ENCODE measurements at places on chromosomes 5 and 9.

DNA sequence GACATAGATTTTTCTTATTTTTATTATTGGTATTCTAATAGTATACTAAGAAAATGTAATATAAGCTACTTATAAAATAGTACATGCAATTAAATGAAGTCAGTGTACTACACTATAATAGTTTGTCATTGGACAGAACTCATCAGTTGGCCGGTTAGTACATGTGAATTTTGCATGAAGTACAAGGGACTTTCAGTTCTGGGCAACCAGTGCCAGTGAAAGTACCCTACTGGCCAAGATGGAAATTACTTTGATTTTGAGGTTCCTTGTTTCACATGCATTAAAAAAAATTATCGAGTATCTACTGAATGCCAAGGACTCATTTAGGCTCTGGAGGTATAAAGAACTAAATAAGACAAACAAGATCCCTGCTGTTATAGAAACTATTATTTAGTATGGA is 213.4 kb upstream of the ELL2 start:
- no peak for DNase-seq

GRCh38 chr9:117407436-117408022 is 7.3 kb downstream of the ASTN2 start:
- DNase-seq: no peak

GRCh38 chr9:7086389-7086788 is 328.6 kb downstream of the KDM4C start:
- DNase-seq: no peak

- no peak for DNase-seq
Measured at GRCh38 chr9:126986506-126986951, 71.9 kb downstream of the RALGPS1 start.

DNA sequence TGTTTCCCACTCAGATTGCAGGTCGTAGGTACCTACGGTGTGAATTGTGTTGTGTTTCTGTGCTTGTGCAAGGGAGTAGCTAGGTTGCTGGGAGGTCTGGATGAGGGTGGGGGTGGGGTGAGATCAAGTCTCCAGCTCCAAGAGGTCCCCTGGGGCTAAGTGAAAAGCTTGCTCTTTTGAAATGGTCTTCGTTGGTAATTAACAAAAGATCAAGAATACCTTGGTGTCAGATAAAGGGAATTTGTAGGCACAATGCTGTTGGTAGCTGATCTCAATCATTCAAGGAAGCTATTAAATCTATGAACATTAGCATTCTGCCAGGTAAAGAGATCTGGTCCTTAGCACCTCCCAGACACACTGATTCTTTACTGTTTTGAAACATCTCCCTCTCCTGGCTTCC is 928 bp upstream of the PCDHGC4 start:
- no peak for DNase-seq

- no peak for DNase-seq
Measured at GRCh38 chr5:61626639-61627282, 294.7 kb downstream of the ZSWIM6 start.

- no peak for DNase-seq
Measured at GRCh38 chr5:115838885-115839518, 2.4 kb downstream of the ATG12 start.

DNA sequence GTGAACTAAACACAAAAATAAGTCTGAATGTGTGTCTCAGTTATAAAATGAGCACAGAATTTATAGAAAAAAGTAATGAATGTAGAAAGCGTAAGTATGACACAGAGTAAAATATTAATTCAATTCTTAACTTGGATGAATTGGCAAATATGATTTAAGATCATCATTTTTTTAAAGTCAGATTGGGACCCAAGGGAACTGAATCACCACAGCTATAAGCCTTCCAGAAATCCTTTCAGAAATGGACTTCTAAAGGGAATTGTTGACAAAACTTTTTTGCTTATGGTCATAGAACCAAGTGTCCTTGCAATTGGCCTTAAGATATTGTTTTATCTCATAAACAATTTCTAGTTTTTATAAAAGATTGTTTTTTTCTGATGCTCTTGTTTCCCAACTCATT is 495.1 kb upstream of the DAB2 start:
- DNase-seq: no peak

DNA sequence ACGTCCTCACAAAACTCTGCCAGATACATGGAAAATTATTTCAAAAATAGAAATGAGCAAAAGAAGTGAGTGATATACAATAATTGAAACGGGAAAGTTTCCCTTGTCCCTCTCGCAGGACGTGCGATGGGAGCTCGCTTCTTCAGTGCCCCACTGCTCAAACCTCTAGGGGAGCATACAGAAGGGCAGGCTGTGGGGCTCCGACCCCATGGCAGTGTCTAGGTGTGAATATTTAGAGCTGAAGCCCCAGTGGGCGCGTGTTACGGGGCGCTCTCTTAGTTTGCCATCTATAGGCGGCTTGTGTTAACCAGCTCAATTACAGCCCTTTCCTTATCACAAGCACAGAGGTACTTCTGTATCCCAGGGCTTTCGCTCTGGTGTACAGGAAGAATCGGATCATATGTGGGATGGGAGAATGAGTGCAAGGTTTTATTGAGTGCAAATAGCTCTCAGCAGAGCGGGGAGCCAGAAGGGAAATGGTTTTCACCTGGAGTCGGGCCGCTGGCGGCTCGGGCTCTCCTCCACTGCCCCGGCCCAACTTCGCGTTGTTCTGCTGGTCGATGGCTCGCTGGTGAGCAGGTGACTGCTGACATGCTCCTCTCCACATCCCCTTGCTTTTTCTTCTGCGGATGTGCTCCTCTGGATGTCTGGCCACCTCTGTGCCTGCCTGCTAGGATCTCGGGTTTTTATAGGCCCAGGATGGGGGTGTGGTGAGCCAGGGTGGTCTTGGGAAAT is 334.0 kb upstream of the PTPRD start:
- no peak for DNase-seq

DNA sequence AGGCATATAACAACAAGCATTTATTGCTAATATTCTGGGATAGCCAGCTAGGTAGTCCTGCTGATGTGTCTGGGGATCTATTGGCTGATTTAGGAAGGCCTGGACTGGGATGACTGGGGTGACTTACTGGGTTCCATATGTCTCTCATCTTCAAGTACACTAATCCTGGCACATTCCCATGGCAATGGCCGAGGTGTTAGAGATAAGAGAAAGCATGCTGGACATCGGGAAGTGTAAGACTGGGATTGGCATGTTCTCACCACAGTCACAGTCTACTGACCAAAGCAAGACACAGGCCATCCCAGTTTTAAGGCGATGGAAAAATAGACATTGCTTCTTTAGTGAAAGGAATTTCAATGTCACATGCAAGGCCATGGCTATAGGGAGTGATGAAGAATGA is 29.7 kb downstream of the F2R start:
- DNase-seq: no peak

DNA sequence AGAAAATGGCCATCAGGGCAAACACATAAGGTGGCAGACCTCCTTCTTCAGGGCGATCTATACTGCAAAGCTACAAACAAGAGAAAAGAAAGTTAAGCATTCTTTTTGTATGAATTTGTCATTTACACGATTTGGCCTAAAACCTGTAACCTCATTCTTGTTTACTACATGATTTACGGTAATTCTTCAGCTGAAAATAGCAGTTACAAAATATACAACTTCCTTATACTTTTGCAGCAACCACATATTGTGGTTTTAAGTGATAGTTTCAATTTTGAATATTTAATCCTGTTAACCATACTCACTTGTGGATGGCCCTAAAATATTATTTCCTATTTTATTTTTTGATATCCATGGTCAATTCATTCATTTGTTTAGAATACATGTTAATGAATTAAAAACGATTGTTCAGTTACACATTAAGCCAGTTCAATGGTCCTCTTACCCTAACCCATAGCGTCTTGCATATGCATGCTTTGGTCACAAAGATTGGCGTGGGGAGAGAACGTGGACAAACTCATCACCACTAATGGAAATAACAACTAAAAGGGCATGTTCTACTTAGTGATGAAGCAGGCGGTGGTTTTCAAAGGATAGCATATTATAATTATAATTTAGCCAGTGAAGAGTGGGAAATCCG is 16.6 kb downstream of the TUT7 start:
- no peak for DNase-seq

- no peak for DNase-seq
Measured at GRCh38 chr5:72494623-72495124, 12.5 kb downstream of the ZNF366 start.

GRCh38 chr9:76592091-76592973 is 133.3 kb downstream of the GCNT1 start:
- DNase-seq: no peak

DNA sequence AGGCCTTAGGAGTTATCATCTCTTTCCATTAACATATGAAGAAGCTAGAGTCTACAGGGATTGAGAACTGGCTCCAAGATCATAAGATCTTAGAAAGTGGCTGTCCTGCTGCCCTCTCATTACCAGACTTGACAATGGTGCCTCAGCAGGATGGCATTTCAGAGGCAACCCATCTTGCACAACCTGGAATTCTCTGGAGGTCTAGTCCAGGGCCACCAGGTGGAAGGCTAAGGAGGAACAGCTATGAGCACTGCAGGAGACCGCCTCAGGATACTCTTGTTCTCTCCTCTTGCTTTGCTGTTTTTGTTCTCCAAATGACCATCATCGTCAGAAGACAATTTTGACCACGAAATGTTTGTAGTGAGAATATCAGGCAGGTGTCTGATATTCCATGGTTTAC is 322.6 kb downstream of the FBXL17 start:
- no peak for DNase-seq

DNA sequence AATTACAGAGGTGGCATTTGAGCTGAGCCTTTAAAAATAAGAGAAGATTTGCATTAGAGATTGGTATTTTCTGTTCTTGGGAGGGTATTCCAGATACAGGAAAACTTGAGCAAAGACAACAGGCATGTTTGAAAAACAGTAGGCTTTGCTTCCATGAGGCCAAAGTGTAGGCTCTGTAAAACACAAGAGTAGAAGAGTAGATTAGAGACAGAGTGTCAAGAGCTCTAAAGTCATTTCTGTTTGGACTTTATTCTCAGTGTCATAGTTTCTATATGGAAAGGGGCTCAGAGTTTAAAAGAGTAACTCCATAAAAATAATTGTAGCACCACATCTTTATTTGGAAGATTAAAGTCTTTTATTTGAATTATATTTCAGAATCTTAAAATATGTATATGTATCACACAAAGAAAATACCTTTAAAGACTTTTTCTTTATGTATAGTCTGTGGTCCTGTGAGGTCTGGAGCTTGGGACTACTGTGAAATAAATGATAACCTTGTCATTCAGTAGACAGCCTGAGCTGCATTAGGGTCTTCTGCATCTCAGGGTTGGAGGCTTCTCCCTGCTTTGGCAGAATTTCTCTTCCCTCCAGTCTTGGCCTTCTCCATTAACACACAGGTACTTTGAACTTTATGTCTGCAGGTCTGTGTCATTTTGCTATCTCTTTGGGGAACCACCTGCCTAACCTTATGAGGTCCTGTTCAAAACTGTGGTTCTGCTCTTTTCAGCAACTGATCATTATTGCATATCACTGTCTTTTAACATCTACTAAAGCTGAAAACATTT is 73.6 kb downstream of the ZSWIM6 start:
- DNase-seq: no peak

DNA sequence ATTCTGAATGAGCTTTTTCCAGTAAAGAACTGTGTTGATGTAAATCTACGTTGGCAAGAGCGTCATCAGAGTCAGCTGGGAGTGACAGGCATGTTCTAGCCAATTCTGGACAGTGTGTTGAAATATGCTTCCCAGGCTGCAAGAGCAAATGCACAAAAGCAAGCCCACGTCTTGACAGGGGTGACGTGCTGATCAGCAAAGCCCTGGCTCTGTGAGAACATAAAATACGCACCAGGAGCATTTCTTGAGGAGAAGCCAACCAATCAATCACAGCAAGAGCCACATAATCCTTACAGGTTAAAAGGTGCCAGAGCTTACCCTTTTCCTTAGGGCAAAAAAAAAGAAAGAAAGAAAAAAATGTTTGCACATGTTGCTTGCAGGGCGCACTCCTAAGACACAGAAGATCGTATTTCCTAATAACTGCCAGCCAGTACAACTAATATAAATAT is 148.1 kb downstream of the PDE4D start:
- DNase-seq: no peak

- DNase-seq: no peak
Measured at GRCh38 chr5:35136386-35136785, 88.6 kb upstream of the AGXT2 start.

DNA sequence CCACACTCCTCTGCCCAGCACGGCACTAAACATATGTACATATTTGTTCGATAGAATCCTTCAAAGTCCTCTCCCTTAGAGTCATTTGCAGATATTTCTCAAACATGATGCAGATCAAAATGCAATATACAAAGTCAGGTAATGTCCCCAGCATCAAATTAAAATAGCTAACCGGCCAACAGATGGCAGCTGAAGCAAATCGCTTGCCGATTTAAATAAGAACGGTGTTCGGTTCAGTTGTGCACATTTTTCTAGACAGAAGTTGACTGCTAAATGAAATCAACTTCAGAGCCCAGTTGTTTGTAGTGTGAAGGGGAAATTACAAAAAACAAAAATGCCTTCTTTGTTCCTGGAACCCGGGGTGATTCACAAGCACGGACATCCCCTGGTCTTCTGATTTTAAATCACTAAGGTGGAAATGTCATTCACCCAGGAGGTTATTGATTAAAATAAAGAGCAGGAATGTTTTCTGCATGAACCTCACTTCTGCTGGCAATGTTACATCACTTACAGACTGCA is 219.2 kb downstream of the EBF1 start:
- no peak for DNase-seq

DNA sequence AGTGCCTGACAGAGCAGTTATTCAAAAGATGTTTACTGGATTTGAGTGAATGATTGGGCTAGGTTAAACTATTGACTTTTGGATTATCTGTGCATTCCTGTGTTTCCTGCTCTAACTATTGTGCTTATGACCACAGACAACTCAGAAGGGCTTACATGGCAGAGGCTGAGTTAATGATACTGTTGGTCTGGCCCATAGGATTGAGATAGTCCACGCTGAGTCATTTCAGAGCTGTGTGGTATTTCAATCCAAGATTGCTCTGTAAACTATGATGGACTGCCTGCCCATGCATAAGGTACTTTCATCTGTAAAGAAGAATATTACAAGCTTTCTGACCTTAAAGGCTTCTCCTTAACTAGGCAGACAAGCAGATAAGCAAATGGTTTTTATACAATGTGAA is 49.1 kb upstream of the SLIT3 start:
- DNase-seq: no peak

- no peak for DNase-seq
Measured at GRCh38 chr5:107809201-107810034, 138.7 kb upstream of the EFNA5 start.

GRCh38 chr5:18850216-18850615 is 1137.8 kb downstream of the CDH18 start:
- DNase-seq: no peak

- DNase-seq: no peak
Measured at GRCh38 chr9:8871396-8871795, 1071.8 kb upstream of the DMAC1 start.

GRCh38 chr9:122562134-122562760 is 9.3 kb downstream of the OR1N2 start:
- DNase-seq: no peak

Measured in activated T-helper 9 cell treated with anti-CD3 and anti-CD28 coated beads, Interleukin-2, amount 50 U/mL, for 16 hours (primary cell).